Stimulated activated CD8-positive, alpha-beta memory T cell treated with anti-CD3 and anti-CD28 coated beads, Interleukin-15, amount 100 ng/mL, for 1 hour (primary cell): ENCODE measurements at places on chromosomes 5 and 9.
A peak's percentile ranks its signal among the peaks of the same experiment; 100 is the strongest.

DNA sequence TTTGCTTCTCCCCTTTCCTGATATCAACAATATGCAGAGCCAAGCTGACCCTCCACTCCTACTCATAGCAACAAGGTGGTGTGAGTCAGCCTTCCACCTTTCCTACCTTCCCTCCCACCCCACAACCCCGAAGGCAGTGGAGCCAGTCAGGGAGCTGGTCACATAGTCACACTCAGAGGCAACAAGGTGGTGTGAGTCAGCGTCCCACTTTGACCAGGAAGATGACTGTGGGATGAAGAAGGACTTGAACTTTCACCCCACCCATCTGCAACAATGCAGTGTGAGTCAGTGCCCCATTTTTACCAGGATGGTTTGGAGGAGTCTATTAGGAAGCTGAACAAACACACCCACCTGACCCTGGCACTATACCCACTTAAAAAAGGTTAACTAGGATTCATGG is 30.1 kb upstream of the ZNF782 start:
- DNase-seq, result no peak

- no peak for DNase-seq
These were observed 105.0 kb downstream of the FBXL7 start for GRCh38 chr5:15604986-15605385.

DNA sequence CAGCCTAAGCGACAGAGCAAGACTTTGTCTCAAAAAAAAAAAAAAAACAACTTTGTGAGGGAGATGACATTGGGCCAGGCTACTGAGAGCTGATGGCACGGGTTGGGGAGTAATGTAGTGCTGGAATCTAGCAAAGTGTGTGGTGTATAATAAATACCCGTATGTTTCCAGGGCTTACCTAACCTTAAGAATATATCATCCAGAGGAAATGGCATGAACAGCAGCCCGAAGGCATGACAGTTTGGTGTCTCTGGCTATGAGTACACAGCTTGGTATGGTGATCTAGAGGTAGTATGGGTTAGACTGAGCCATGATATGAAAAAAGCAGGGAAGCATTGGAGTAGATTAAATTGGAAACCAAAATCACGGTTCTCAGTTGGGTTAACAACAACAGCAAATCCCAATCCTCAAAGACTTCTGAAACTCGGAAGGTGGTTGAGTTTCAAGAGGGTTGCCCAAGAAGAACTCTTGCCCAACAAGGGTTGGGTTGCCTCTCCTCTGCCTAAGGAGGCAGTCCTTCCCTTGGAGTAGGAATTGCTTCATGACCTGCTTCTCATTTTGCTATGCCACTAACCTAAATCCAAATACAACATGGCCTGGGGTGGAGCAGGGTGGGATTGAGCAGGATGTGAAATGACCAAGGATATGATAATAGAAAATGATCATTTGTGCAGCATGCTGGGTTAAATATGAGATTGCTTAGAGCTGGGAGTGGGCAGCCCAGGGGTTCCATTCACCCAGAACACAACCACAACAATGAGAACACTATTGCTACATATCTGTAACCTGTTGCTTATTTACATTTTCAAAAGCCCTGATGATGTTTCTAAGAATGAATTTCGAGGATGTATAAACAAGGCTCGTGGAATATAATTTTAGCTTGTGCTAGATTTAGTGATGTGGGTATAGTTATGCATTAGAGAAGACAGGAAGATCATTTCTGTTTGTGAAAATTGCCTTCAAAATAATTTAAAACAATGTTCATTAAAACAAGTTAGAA is 64.6 kb upstream of the ZFR start:
- no peak for DNase-seq

DNA sequence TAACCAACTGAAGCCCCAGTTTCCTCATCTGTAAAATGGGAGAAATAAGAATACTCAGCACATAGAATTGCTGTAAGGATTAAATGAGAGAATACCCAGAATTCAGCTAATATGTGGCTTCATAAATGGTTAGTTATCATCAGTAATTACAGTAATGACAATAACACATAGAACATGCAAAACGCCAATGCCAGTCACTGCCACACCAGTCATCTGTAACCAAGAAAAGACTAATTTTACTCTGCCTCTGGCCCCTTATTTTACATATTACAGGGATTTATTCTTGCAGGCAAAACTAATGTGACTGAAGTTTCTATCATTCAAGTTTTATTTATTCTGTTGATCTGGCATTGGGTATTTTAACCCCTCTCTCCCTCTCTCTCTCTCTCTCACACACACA is 46.5 kb downstream of the EBF1 start:
- DNase-seq, result no peak

DNA sequence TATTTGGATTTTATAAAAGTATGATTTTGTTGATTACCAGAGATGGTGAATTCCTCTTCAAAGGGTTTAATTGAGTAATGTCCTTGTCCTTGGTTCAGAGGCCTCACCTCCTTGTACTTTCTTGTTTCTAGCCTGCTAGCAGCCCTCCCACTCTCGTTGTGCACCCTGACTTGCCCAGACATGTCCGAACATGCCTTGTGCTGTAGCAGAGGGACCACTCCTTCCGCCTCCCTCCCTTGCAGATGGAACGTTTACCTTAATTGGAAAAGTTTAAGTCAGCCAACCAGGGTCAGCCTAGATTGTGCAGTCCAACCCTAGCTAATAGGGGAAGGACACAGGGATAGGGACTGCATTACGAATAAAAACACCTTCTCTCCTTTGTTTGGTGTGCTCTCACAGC is 406.9 kb upstream of the NMUR2 start:
- no peak for DNase-seq

DNA sequence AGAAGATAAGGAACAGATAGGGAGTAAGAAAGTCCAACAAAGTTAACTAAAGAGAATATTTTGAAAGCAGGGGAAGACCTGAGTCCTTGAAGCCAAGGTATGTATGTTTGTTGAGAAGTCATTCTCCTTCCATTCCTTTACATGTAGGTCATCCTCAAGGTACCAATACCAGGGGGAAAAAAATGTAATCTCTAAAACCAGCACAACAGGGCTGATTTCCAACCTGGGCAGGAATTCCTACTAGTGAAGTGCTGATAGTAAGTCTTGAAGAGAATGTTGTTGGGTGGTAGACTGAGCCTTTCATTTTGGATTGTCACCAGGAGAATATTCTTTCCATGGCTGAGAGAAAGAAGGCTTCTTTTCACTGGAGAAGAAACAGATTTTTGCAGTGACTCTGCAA is 117.1 kb upstream of the ZNF462 start:
- no peak for DNase-seq

GRCh38 chr5:78985116-78985724 is at the start of gene ARSB:
TSS of gene ARSB (minus strand) at chr5:78985310. CDS start at chr5:78985248, 62 bp downstream.
- DNase-seq, result peak; percentile 14

- DNase-seq, result no peak
These were observed 204.9 kb downstream of the CHSY3 start for GRCh38 chr5:130109152-130109551.

GRCh38 chr9:13717322-13718054 is 438.0 kb upstream of the MPDZ start:
- DNase-seq, result no peak

DNA sequence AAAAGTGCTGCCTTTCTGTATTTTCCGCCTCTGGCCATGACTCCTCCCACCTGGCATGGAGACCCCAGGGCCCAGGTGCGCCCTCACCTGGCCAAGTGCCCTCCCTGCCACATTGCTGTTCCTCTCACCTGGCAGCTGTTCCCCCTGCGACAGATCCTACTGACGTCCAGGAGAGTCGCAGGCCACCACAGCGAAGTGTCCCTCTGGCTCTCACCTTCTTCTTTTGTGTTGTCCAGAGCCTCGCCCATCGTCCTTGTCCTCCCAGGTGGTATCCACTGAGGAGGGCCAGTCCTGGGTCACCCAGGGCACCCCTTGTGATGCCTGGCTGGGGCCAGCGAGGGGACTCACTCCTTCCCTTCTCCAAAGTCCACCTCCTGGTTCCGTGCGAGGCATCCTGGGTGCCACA is 2.6 kb downstream of the NKD2 start:
- DNase-seq, result no peak

- no peak for DNase-seq
These were observed 319.5 kb downstream of the ARHGEF28 start for GRCh38 chr5:73945505-73945904.

GRCh38 chr5:115351356-115352195 is 55.1 kb upstream of the CCDC112 start:
- no peak for DNase-seq

DNA sequence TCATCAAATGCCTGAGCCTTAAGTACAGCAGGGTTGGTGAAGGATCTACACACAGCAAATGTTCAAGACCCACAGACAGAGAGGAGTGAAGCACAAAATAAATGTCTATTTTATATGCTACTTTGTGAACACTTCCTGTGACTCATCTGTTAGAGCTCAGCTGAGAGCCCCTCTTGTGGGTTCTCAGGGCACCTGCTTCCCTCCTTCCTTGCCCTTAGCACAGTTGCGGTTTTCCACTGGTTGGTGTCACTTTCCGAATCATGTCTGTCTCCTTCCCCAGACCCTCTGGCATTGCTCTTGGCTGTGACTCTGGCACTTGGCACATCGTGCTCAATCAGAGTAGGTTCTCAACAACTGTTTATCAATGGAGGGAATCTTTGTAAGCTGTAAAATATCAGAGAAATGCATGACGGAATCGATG is 128.5 kb upstream of the STC2 start:
- no peak for DNase-seq

DNA sequence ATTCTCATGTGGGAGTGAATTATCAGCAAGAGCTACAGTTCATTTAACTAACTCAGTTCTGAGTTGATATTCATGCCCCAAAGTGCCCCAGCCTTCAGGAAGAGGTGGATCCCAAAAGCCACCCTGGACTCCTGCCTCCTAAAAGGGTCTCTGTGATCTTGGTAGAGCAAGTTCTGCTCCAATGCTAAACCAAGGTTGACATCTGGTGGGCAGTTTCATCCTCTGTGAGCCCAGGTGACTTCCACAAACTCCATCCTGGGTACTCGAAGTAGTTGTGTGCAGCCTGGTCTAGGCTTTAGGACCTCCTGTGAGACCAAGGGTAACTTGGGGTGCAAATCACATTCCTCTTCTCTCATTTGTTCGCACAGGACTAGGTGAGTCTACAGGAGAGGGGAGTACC is 816.8 kb downstream of the MTRR start:
- no peak for DNase-seq

DNA sequence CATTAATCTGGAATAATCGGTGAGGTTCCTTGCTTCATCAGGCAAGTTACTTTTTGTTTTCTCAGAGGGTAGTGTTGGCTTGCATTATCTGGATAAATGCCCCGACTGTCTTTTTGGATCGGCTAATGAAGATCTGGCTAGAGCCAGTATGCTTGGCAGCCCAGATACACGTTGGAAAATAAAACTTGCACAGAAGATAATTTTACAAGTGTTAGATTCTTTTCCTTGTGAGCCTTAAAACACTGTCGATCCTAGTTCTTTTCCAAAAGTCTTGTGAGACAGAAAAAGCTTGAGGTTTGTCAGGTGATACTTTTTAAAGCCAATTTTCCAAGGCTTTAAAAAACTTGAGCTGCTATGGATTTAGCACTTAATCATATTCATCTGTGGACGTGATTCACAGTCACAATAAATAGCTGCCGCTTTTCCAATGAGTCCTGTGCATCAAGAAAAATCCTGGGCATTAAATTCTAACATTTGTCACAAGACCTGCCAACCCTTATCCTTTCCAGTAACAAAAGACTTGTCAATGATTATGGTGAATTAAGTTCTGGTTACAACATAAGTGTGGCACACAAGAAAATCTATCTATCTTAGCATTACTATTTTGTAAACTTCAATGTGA is 68.5 kb downstream of the PRLR start:
- DNase-seq, result no peak

DNA sequence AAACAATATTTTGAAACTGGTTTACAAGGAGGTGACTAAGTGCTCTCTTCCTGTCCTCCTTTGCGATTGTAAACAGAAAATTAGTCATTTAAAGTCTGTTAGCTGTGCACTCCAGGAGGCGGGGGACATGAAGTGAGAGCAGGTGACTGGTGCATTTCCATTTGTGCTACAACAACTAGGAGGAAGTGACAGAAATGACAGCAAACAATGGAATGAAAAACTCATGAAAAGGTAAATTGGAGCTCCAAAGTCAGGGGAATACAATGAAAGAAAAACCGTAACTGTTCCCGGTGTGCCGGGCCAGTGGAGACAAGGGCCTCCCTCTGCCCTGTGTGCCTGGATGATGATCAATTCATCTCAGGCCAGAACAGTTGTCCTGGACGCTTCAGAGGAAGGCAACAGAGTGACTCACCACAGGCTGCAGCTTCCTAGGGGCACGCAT is 439.9 kb downstream of the GADD45G start:
- no peak for DNase-seq

DNA sequence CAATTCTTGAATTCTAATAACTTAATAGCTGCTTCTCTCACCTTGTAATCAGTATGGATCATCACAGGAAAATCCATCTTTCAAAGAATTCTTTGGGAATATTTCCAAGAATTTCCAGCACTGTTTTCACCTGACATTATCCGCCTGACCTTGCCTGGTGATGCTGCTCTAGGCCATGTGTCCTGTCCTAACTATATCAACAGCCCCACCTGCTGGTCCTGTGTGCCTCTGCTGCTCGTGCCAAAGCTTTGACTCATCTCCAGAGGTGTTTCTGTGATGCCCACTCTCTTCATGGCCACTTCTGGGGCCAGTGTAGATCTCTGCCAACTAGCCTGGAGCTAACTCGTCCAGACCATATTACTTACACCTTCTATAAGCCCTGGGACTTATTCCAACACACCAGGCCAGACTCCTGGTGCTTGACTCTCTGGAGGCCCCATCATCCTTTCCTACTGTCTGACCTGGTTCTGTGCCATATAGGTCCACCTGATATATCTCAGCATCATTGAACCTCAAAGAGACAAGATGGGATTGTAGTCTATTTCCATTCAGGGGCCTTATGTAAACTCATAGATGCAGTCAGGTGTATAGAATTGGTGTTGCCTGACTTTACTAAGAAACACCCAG is 67.5 kb upstream of the CKMT2 start:
- peak; percentile 23 for DNase-seq

GRCh38 chr9:98867429-98868168 is 60.1 kb downstream of the GALNT12 start:
- DNase-seq, result no peak

- no peak for DNase-seq
These were observed 86.3 kb upstream of the SLC12A2 start for GRCh38 chr5:127997201-127997704.

DNA sequence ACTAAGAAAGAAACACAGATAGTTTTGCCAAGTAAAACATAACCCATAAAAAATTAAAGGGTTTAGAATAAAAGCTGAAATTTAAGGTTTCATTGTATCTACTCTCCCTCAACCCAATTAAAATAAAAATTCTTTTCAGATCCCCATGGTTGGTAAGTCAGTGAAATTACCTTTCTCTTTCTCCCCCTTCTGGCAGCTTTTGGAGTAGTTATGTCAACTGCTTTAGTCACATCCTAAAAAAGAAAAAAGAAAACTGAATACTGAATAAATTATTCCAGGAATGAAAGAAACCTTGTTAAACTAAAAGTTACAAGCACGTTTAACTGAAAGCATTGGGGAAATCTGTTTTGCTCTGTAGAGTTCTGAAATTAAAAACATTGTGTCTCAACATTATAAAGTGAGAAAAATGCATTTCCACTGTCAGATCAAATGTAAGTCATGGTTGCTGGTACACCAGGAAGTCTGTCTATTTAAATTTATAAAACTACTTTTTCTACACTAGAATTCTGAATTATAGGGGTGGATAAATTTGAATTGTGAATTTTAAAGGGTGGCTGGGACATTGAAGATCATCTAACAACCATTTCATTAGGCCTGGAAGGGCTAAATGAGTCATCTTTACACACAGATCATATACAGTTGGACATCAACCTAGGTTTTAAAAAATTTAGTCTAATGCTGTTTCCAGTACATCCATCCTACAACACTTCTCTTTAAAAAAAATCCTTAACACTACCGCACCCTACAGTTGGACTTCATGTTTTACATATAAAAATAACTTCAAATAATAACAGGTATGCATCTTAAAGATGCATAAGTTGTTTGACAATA is 24.7 kb downstream of the PSIP1 start:
- no peak for DNase-seq
